ENCODE measurements at places on chromosomes 16 and 17. TPM values are rescaled to one million over a fixed set of nuclear protein-coding genes. Genes with fewer than 3 reads are reported as not detected.

ELMO3 gene
- total RNA-seq, result 2.3 TPM

RBFOX1 gene
- total RNA-seq, result not detected

SSTR5 gene
- total RNA-seq, result not detected

PLD6 gene
- total RNA-seq, result 7.1 TPM

HES7 gene
- 0.52 TPM for total RNA-seq

KRT32 gene
- not detected for total RNA-seq

APOH gene
- not detected for total RNA-seq

HIGD1B gene
- total RNA-seq, result not detected

DNA sequence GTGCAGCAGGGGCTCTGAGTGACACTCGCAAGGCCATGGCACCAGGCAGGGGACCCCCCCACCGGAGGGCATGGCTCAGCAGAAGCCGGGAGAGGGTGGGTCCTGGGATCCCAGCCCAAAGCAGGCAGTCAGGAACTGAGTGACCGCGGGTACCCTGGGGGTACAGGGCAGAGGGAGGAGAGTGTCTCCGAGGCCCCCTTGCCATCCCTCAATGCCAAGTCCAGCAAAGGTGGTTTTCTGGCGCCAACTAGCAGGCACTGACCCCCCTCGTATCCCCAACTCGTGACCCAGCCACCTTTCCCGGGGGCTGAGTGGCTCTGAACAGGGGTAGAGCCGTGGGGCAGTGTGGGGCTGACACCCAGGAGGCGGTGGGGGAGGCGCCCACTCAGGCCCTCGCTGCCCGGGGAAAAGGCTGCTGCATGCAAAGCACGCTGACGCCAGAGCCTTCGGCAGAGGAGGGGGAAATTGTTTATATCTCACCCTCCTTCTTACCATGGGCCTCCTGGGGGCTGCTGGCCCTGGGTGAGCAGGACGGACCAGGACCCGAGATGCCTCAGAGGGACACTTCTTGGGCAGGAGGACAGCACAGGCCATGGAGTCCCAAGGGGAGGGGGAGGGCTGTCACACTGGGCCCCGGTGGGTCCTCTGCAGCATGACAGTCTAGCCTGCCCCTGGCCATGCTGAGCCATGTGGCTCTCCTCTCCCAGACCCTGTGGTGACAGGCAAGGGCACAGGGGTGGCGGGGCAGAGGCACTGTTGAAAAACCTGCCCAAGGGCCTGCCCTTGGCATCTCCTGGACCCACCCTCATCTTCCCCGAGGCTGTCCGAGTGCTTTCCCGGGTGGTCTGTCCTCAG lies 14.6 kb upstream of the ENPP7 start:
- DNase-seq, result no peak

- DNase-seq, result peak; percentile 53
Observed at GRCh38 chr16:84548971-84549844, 44.7 kb upstream of the MEAK7 start.

GRCh38 chr17:68288375-68288774 lies 2.6 kb downstream of the SLC16A6 start:
- DNase-seq, result no peak

DNA sequence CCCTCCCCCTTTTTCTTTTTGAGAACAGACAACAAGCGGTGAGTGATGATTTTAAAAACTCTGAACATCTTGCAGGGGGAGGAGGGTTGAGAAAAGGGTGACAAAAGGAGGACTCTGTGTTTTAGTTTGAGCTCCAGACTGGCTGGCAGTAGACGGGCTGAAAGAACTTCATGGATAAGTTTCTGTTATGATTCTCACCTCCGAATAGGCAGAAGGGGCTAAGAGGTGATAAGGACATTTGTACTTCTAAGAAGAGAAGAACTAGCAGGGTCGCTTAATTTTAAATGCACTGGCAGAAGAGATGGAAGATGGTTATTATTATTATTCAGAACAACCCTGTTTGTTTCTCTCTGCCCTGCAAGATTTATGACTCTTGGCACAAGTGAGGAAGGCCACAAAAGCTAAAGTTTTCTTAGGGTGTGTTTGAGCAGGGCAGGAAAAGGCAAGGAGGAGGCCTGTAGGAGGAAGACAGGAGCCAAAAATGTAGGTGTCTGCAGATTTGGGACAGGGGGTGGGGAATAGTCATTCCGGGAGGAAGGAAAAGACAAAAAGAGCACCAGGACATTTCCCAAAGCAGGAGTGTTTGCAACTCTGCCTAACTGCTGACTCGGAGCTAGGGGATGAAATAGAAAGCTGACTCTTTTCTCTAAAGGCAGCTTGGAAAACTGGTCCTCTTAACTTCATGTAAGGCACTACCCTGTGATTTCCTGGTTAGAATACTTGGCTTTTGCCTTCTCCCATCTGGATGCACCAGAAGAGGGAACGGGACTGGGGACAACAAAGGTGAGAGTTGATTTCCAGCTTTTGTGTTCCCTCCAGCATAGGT lies 11.9 kb upstream of the HOXB2 start:
- DNase-seq, result no peak

GRCh38 chr17:68513932-68514331 lies 1.7 kb downstream of the PRKAR1A start:
- DNase-seq, result no peak

- no peak for DNase-seq
Observed at GRCh38 chr17:56222255-56222654, 69.0 kb downstream of the ANKFN1 start.

DNA sequence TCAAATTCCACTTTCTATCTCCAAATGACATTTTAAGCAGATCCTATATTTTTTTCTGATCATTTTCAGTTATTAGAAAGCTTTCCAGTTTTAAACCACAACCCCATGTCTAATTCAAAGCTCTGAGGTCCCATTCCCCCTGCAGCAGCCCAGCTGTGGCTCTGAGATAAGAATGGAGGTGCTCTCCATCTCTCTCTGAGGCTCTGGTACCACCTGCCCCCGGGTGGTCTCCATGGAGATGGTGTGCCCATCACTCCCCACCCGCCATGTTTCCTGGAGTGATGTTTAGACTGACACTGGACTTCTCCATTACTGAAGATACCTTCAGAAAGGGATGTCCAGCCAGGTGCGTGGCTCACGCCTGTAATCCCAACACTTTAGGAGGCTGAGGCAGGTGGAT lies 68.1 kb upstream of the SEC14L1 start:
- DNase-seq, result no peak

- no peak for DNase-seq
Observed at GRCh38 chr16:10339777-10340732, 45.8 kb upstream of the ATF7IP2 start.

GRCh38 chr16:75754141-75754540 lies 27.9 kb upstream of the CPHXL start:
- no peak for DNase-seq

DNA sequence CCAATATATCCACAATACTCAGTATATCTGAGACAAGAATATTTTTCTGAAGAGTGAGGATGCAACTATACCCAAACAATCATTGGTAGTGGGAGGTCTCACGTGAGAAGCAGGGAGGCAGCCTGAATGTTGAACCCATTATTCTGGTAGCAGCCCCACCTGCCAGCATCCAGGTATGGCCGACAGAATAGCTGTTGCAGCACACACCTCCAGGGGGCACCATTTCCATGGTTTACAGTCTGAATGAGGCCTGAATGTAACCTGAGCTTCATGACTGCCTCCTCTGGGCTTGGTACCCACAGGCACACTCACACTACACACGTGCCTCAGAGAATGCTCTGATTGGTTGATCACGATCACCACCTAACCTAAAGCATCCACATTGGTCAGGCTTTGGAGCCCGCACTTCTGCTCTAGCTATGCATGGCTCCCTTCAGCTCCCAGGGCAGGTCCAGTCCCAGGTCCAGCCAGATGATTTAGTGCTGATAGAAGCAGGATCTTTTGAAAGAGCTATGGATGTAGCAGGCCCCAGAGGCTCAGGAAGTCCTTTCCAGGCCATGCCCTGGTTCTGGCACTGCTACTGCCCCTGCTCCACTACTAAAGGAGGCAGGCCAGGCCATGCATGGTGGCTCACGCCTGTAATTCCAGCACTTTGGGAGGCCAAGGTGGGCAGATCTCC lies 11.0 kb upstream of the CBFB start:
- DNase-seq, result peak; percentile 76

DNA sequence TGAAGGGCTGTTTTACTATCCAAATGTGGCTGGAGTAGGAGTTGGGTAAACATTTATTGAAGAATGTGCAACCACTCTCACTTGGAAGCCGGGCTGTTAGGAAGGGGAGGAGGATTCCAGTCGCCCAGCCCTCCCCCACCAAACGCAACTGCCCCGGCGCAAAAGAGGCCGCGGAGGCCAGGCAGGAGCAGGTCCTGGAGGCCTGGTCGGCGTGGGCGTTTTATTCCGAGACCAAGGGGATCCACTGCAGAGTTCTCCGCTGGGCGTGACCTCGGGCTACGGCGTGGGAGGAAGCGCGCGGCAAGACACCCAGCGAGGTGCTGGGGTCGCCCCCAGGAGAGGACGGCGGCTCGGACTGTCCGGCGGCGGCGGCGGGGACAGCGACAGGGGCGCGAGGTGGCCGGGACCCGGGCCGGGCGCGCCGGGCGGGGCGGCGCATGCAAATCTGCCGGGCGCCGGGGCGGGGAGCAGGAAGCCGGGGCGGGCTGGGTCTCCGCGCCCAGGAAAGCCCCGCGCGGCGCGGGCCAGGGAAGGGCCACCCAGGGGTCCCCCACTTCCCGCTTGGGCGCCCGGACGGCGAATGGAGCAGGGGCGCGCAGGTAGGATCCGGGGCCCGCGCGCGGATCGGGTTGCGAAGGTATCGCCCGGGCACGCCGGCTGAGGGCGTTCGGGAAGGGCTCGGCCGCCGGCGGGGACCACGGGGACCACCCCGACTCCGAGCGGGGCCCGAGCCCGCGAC lies at the start of gene IL4R:
Gene IL4R (plus strand): TSS at position 553 of the 739 bp plus-strand sequence. CDS start 26,230 bp downstream, outside the sequence.
- DNase-seq, result peak; percentile 38

DNA sequence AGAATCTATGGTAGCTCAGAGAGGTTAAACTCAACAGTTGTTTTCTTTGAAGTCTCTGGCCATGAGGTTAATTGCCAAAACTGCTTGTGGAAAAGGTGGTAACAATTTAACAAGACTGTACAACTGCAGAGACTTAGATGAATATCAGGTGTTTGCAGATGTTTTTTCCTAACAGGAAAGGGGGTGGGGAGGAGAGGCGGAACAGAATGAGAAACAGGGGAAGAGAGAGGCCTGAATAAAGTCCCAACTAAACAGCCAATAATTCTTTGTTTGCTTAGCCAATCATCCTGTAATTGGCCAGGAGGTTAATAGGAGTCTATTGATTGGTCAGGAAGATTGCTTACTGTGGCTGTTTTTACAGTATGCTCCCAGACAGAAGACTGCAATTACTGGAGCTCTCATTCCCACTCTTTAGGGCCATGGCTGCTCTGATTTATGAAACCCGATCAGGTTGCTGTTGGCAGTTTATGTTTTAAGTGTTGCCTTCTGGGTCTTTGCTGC lies 249.7 kb upstream of the TBX2 start:
- no peak for DNase-seq

- DNase-seq, result no peak
Observed at GRCh38 chr17:48238933-48239602, 131.5 kb downstream of the SNX11 start.

DNA sequence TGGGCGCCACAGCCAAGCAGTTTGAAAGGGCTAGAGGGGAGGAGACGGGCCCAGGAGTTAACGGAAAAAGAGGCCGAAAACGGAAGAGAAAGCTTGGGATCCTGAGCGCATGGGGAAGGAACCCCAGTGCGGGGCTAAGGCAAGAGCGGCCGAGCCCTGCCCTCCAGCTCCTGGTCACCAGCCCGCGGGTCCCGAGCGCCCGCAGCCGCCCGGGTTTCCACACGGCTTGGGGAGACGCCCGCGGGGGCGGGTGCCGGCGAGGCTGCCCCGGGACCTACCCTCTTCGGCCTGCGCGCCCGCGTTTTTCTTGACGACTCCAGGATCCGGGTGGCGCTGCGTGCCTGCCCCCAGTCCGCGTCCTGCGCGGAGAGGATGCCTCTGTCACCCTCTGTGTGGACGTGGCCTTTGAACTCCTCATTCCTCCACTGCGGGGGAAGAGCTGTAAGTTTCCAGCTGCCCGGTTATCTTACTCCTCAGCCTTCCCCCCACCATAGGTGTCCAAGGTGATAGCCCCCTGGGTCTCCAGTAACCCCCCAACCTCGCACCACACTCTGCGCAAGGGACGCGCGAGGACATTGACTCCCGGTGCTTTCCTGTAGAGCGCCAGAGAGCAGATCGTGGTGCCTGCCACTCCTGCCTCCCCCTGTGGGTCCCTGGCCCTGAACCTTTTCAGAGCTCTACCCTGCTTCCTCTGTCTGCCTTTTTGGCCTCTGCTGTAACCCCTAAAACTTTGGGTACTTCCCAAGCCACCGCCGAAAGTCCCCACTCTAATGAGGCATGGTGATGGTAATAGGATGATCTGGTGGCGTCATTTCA lies 1.7 kb upstream of the CDH11 start:
- no peak for DNase-seq

DNA sequence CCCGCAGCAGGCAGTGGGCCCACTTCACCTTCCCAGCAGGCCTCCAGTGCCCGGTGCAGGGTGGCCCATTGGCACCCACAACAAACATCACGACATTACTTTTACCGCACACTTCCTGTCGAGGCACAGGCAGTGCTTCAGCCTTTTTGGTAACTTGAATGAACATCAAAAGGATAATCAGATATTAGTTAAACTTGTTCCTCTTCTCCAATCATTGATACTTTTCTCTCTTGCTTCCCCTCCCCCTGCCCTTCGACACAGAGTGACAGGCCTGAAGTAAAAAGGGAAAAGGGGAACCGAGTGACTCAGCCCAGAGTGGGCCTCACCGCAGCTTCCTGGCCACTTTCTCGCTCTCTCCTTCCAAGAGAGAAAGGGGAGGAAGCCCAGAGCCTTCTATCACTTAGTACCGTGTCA lies 507.0 kb downstream of the MAF start:
- peak; percentile 56 for DNase-seq

DNA sequence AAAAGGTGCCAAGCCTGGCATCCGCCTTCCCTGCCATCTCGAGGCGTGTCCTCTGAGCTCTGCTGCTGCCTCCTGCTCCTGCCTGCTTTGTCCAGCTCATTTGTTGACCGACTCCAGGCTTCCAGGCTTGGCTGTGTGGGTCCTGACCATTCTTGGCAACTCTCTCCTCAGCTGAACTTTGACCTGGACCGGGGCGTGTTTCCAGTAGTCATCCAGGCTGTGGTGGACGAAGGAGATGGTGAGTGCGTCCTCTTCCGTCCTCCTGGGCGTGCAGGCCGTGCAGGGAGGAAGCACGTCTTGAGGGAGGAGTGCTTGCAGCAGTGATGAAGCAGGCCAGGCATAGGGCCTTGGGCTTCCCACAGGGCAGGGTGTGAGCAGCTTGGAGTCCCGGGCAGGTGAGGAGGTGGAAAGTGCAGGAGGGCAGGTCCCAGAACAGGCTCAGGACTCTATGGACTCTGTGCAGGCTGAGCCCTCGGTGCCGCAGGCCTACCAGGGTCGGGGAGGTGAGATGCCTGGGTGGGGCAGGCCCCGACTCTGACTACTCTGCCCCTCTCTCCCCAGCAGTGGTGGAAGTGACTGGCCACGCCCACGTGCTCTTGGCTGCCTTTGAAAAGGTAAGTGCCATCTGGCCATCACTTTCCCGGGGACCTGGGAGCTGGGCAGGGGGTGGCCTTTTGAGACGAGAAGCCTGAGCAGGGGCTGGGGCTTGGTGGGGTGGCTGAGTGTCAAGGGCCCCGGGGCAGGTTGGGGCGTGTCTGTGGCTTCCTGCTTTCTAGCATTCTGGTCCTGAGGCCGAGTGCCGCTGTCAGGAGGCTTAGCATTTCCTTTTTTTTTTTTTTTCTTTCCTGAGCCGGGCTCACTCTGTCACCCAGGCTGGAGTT lies 28.6 kb upstream of the NUDT16L1 start:
- peak; percentile 64 for DNase-seq

All from CD4-positive, alpha-beta T cell (primary cell).